NCI-H1105 treated with DMSO at 0.1 percent for 48 hours (cell line): ENCODE measurements at places on chromosomes 7 and 10.

DNA sequence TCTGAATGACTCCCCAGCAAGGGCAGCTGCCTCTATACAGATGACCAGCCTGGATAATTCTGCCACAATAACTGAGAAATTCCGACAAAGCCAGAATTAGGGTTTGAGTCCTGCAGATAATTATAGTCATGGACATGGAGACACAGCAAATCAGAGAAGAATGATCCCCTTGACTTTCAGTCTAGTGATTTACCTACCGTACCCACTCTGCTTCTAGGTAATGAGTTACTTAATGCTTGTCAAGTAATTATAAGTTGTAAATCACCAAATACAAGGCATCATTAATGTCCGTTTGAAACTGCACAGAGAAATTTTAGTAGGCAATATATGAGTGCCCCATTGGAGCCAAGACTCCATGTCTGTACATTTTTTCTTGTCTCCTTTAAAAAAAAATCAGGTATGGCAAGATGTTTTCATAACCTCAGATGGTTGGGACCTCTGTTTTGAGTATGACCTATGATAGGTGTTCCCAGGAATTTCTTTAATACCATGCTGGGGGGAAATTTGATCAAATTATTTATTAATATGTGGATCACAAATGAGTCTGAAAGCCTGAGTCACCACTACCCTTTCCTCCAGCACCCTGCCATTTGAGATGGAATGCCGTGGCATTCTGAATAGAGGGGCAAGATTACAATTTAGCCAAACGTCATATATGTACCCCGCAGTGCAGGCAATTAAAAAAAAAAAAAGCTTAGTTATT is 5.5 kb upstream of the ARID5B start:
- no peak for DNase-seq

DNA sequence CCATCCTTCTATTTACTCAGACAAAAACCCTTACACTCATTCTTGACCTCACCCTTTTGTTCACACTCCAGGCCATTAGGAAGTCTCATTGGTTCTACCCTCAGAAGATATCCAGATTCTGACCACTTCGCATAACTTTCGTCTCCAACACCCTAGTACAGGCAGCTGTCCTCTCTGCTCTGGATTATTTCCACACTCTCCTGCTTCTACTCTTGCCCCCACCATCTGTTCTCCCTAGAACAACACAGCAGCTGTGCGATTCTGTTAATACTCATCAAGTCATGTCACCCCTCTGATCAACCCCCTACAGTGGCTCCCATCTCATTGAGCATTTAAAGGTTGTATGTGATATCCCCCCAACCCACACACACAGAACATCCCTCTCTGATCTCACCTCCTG is 15.5 kb upstream of the TRIL start:
- DNase-seq: no peak

GRCh38 chr7:15821484-15822427 is 135.3 kb upstream of the MEOX2 start:
- no peak for DNase-seq

GRCh38 chr7:620056-620455 is 100.4 kb upstream of the PDGFA start:
- no peak for DNase-seq

DNA sequence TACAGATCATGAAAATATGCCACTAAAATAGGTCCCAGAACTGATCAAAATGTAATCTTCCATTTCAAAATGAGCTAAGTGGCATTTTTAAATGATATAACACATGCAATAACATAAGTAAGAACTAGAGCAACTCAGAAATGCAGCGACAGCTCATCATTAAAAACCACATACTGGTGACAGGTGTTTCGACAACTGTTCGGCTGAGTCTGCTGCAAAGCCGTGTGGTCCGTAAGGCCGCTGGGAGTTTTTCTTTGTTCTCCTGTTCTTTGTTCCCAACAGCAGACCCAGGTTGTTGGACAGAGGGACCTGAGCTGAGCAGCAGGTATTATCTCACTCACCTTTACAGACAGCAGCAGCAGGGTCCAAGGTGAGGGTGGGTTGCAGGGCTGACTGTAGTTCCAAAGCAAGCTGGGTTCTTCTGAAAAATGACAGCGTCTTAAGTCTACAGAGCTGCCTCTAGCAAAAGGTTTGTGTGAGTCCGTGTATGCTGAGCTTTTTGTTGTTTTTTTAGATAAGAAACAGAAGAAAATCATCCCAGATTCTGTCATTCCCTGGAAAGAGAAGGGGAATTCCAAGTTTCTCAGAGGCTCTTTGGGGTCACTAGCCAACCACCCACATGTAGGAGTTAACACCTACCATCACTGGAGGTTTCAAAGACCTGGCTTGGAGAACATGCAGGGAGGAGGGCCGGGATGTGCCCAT is 45.4 kb upstream of the MACROH2A2 start:
- DNase-seq: no peak

- peak; percentile 59 for DNase-seq
Observed at GRCh38 chr10:80996615-80997193, 459.0 kb downstream of the SH2D4B start.

DNA sequence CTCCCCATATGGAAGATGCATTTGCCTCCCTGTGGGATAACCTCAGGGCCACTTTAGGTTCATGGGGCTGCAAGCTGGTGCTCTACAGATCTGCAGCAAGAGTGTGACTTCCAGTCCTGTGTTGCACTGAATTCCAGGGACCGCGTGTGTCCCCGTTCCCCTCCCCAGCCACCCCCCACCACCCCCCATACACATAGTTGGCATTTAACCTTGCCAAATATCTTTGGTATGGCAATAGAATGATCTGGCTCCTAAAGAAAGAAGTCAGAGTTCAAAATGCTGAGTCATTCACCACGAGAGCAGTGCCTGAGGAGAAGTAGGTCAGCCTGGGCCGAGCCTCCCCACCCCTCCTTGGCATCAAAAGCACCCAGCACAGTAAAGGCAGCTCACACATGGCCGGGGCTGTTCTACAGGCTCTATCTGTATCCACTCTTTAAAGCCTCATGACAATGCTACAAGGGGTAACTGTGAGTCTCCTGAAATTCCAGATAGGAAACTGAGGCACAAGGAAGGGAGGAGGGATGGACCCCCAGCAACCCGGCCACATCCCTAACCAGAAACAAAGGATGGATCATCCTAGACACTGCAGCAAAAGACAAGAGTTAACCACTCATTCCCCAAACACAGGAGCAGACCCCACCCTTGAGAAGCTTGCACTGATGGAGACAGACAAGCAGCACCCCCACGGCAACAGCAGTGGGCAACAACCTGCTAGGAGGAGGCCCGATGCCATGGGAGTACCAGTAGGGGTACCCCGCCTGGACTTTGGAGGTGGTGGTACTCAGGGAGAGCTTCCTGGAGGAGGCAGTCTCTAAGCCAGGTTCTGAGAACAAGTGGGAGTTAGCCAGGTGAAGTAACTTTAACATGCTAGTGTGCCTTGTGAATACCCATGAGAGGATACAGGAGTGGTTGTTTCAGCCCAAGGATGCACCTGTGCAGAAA is 70.3 kb upstream of the NANOS1 start:
- no peak for DNase-seq

DNA sequence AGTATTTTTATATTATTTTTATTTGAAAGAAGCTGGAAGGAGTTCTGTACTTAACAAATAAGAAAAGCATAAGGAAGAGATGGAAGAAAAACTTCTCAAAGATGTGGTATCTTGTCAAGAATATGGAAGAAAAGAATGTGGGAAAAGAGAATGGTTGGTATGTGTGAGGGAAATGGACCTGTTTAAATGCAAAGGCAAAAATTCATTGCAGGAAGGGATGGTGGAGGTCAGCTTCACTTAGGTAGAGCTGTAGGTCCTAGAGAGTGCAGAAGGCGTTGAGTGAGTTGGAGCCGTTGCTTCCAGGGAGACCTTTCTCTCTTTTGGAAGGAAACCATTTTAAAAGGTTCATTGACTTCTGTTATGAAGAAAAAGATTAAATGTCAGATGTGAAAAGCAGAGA is 107.3 kb downstream of the EXOC4 start:
- no peak for DNase-seq

DNA sequence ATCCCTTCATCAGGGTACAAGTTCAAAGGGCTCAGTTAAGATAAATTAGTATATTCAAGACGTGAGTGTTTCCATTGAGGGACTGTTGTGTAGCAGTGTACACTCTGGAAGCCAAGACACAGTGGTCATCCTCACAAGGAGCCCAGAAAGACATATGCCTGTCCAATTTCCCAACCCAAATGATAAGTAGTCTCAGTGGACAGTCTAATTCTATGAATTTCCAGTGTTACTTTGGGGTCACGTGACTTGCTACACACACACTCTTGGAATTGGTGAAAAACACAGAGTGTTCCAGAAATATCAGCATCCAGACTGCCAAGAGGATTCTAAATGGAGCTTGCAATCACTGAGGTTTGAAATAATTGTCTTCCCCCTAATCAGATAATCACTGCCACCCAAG is 365.1 kb downstream of the WDR11 start:
- DNase-seq: no peak

GRCh38 chr10:34835908-34836508 is 20.9 kb upstream of the PARD3 start:
- no peak for DNase-seq

- peak; percentile 69 for DNase-seq
Observed at GRCh38 chr7:32890010-32890792, 1.4 kb downstream of the KBTBD2 start.

DNA sequence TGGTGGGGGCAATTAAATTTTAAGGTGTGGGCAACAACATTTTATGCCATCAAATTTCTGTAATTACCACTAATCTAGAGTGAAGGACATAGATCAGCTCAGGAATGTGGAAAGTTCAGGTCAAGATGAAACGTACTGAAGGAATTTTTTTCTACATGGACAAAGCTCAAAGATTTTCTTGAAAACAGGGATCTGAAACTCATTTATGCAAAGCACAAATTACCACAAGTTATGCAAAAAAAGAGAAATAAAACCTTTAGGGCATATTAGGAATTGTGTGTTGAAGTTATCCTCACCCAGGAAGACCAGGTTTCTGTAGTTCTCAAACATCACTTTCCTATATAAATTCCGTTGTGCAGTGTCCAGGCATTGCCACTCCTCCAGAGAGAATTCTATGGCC is 18.9 kb downstream of the ZNF680 start:
- DNase-seq: no peak

DNA sequence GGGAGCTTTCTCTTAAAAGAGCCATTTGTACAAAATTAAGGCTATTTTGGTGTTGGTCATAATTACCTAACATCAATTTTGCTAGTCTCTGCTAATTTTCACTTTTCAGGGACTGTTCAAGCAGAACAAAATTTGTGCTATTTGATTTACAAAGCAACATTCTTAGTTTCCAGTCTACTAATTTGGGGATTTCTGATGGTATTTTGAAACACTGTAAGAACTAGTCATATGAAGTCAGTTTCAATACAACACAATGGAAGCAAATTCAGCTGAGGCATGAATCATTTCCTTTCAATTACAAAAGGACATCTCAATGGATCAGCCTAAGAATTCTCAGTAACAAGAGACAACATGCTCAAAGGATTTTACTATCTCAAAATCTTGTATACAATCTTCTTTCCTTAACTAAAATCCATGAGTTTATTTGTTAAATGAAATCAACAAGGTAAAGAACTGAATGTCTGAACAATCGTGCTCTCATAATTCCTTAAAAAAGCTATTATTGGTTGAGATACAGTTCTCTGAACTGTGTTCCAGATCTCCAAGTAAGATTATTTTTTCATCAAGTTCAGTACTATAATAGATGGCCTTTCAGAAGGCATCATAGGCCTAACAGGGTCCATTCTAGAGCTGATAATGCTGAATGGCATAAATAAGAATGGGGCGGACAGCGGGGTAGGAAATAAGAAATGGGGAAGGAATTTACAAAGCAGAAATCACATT is 144.6 kb downstream of the NRCAM start:
- no peak for DNase-seq
